Astrocyte (in vitro differentiated cells and primary cell): ENCODE measurements at places on chromosomes 7 and 10.

GRCh38 chr7:47432671-47433563 lies 149.0 kb downstream of the TNS3 start:
- DNase-seq = no peak

DNA sequence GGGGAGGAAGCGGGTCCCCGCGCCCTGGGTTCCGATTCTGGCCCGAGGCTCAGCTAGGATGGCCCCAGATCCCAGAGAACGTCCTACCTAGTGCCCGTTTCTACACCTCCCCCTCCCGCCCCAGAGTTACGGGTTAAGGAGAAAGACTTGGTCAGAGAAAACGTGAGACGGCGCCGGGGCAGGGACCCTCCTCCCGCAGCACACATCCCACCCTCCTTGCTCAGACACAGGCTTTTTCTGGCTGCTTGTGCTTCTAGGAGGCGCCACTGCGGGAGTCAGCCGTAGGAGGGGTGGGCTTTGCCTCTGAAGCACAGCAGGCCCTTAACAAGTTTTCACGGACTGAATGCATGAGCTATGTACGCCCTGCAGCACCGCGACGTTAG lies 104.9 kb upstream of the LEP start:
- no peak for DNase-seq

DNA sequence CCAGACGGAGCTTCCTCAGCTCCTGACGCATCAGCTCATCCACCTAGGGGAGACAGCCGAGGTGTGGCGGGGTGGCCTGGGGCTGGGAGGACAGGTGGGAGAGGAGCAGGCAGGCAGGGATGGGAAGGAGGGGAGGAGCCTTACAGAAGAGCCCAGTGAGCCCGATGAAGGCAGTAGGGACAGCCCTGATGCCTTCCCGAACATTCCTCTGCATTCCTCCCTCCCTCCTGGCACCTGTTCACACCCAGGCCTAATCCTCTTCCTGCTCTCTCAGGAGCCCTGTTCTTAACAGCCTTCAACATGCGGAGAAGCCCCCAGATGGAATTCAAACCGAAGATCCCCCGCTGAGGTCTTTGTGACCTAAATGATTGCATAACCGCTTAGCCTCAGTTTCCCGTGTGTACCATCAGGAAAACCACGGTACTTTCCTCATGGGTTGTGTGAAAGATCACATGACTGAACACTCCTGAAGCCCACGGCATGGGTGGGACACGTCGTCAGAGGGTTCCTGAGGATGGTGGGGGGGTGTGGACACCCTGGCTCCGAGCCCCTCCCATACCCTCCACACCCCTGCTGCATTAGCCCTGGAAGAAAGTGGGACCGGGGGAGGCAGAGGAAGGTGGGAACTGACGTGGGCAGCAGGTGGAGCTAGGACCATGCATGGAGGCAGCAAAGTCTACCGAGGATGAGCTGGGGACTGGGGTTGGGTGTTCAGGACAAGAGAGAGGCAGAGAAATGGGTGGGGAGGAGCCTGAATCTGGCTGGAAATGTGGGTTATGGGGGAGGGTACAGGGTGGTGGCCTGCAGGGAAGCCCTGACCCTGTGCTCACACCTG lies 8.8 kb upstream of the ASB10 start:
- no peak for DNase-seq

- no peak for DNase-seq
Measured at GRCh38 chr10:46035923-46036849, 5.8 kb upstream of the NCOA4 start.
